ENCODE measurements at places on chromosomes 11 and 22.

- no peak for DNase-seq
Measured at GRCh38 chr11:126452241-126453101, 97.0 kb downstream of the ST3GAL4 start.

DNA sequence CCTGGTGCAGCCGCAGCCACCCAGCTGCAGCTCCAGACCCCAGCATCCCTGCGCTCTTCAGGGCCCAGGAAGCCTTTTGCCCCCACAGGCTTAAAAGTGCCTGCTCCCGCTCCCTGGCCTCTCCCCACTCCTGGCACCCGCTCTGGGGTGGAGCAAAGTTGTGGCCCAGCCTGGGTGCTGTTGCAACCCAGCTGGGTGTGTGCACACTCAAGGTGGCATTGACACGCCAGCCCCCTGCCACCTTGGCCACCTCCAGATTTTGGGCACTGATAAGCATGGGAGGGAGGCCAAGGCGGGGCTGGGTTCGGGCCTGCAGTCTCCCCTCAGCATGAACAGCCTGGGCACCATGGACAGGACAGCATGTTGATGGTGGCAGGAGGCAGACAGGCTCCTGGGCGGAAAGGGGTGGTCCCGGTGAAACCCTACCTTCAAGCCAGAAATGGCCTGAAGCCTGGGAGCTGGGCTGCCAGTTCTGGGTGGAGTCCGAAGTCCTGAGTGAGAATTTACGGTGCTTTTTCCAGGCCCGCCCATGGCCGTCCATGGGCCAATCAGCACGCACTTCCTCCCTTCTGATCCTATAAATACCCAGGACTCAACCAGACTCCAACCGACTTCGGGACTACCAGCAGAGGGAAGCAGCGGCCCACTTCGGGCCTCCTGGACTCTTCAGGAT is 23.6 kb upstream of the RNASEH2C start:
- peak; percentile 20 for DNase-seq

DNA sequence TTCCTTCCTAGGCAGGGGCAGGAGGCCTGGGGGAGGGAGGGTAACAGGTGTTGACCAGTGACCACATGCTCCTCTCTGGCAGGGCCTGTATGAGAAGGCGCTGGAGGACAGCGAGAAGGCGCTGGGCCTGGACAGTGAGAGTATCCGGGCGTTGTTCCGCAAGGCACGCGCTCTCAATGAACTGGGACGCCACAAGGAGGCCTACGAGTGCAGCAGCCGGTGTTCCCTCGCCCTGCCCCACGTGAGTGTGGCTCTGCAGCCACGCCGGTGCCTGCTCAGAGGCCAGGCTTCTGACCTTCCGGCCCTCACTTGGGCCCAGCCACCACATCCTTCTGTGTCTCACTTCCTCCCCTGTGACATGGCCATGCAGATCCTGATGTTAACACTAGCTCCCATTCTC is 25.8 kb downstream of the ZC3H7B start:
- DNase-seq: no peak

- DNase-seq: no peak
Measured at GRCh38 chr11:134164490-134165370, 59.0 kb downstream of the NCAPD3 start.

DNA sequence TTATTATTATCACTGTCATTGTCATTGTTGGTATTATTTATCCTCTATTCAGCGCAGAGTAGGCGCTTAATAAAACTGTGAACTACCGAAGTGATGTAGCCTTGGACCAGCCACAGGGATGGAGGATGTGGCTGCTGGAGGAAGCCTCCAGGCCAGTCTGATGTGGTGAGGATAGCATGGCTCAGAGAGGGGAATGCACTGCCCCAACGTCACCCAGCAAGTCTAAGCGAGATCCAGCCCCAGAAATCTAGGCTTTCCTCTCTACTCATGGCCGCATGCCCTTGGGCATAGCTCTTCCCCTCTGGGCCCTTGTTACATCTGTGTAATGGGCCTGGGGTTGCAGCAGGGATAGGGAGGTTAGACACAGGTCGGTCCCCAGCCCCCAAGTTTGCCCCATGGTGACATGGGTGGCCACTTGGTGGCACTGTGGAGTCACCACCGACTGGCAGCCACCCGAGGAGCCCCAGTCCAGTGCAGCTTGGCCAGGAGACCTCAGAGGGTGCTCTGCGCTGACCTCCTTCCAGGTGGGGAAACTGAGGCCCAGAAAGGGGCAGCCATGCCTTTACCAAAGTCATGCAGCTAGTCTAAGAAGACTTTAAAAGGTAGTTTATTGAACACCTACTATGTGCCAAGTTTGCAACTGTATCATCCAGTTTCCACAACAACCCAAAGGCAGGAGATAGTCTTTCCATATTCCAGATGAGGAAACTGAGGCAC is 395.7 kb downstream of the MN1 start:
- DNase-seq: peak; percentile 45

- peak; percentile 23 for DNase-seq
Measured at GRCh38 chr22:49827271-49827852, 311 bp downstream of the BRD1 start.

- no peak for DNase-seq
Measured at GRCh38 chr11:116093065-116093464, 588.9 kb upstream of the CADM1 start.

GRCh38 chr11:96075532-96075959 is 151.6 kb upstream of the MTMR2 start:
- no peak for DNase-seq

DNA sequence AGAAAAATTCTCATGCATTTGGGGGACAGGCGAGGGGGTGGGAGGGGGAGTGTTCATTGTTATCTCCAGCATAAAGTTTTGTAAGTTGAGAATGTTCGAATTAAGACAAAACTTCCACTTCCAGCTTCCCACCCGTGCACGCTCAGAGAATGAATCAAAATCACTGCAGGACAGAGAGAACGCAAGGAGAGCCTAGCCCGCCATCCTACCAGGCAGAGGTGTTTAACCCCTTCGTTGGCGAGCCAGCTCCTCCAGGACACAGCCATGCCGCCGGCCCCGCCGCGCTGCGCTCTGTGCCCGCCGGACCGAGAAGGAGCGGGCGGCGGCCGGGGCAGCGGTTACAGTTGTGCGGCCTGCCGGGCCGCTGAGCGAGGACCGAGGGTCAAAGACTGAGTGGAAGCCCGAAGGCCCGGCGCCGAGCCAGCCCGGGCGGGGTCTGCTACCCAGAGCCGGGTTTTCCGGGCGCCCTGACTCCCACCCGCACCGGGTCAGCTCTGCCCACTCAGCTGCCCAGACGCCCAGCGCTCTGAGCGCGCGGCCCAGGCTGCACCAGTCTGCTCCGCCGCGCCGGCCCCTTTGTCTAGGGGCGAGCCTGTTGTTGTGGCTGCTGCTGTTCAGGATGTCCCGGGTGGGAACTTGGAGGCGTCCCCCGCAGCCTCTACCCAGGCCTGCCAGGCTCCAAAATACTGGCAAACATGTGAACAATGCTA is at the start of gene NOX4:
TSS of gene NOX4 (minus strand) at position 395 of the 710 bp plus-strand sequence. CDS start at position 266, 129 bp downstream.
- DNase-seq: peak; percentile 58

DNA sequence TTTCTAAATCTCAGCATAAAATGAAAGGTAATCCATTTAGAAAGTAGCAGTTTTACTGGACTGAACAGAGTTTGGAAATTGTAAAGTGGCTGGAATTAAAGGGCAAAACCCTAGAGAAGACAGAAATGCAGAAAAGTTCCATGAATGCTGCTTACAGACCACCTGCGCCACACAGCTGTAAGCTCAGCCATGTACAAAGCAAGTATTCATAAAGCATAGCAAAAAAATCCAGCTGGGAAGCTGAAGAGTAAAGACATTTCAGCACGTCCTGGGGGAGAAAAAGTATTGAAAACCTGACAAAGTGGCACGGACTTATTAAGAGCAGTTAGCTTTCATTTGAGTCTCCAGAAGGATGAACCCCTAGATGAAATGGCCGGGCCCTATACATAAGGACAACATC is 220.1 kb upstream of the CNTN5 start:
- DNase-seq: no peak

DNA sequence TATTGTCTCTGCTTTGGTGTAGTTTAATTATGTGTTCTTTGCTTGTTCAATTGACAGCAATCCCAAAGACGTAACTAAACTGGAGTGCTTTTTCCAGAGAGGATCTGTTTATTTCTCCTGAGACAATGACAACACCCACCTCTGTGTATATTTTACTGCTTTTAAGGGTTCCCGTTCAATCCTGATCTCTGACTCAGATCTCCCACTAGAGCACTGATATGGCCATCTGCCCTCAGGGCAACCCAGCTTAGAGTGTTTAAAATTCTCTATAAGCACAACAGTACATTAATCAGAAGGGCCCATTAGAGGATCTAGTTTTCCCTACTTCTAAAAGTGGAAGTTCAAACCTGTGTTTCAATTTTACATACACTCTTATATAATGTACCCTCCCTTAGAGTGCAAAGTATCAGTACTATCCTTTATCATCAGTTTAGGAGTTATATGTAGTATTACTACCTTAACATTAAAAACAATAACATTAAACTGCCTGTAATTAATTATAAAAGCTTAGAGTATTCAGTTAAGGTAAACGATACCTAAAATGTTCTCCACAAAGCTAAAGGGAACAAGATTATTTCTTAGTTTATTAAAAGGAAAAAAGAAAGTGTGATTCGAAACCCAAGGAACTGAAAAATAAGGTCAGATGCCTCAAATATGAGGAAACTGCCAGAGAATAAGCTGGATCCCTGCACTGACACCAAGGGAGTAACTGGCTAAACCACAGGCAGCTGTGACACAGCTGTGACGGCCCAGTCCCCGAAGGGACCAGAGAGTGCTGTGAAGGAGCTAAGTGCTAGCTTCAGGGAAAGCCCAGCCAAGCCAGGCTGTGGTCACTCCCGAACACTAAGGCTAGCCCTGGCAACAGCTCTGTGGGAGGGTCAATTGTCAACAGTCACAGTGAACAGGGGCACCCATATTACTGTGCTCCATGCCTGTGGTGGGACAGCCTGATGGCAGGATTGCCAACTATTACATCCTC is 15.2 kb downstream of the UFD1 start:
- no peak for DNase-seq

DNA sequence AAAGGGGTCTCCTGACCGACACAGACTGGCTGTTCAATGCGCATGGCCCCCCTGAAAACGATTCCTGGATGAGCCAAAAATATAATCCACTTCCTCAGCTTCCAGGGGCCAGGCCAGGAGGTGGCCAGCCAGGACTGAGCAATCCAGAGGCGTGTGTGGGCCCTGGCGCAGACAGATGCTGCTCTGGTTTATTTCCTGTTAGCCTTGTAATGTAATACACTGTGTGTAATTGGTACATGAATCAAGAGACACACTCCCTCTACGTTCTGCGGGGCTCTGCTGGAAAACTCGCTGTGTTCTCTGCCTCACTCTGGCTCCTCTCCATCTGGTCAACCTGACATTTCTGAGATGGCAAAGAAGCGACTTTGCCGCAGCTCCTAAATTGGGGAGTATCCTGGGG is 26.3 kb upstream of the ISX start:
- peak; percentile 44 for DNase-seq

GRCh38 chr11:118092907-118093571 is 6.3 kb upstream of the SMIM35 start:
- DNase-seq: no peak

- DNase-seq: no peak
Measured at GRCh38 chr11:19959648-19960059, 200.6 kb downstream of the DBX1 start.

Measured in fibroblast of skin of abdomen (primary cell).